ENCODE measurements at places on chromosomes 5 and 9. TPM values are rescaled to one million over a fixed set of nuclear protein-coding genes. Genes with fewer than 3 reads are reported as not detected.

DNA sequence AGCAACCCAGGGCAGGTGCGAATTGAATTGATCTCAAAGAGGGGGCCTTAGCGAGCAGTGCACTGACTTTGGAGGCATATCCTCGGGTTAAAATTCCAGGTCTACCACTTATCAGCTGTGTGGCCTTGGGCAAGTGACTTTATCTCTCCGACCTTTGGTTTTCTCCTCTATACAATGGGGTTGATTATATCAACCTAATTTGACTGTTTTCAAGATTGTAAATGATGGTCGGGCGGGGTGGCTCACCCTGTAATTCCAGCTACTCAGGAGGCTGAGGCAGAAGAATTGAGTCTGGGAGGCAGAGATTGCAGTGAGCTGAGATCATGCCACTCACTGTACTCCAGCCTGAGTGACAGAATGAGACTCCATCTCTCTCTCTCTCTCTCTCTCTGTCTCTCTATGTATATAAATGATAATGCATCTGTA lies 18.7 kb downstream of the SPRY4 start:
- H3K36me3 ChIP-seq = peaks cover 2% of the 10 kb centered on the region
- no peak overlapping the region for H3K4me3 ChIP-seq
- no peaks in the 10 kb centered on the region for H3K4me1 ChIP-seq
- DNase-seq = no peak
- H3K27ac ChIP-seq = no peak overlapping the region
- H3K27me3 ChIP-seq = no peaks in the 10 kb centered on the region

DNA sequence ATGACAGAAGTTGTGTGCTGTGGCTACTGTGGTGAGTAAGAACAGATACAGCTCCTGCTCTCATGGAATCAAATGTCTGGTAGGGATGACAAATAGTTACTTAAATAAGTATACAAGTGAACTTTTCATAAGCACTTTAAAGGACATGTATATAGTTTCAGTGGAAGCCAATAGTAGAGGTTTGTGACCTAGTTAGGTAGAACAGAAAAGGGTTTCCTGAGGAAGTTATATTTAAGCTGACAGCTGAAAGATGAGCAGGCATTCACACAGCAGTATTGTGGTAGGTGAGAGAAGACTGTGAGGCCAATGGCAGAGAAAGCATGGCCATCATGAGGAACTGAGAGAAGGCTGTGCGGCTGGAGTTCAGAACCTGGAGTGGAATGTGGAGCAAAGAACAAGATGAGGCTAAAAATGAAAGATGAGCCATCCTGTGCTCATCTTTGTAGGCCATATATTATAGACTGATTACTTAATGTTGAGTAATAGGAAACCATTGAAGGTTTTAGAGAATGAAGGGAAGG lies 15.4 kb downstream of the FAM174A start:
- DNase-seq = no peak
- no peaks in the 10 kb centered on the region for H3K36me3 ChIP-seq
- H3K4me3 ChIP-seq = no peak overlapping the region
- H3K27me3 ChIP-seq = no peaks in the 10 kb centered on the region

The SPINK6 gene
- total RNA-seq = not detected

The IGFBPL1 gene
- total RNA-seq = not detected

The RARS1 gene
- total RNA-seq = 48.7 TPM
